ENCODE measurements at places on chromosomes 1 and 21.

- DNase-seq, result no peak
These were observed 102.0 kb downstream of the PTPN14 start for GRCh38 chr1:214449371-214449770.

GRCh38 chr1:92411511-92411910 is 75.2 kb downstream of the GFI1 start:
- DNase-seq, result no peak

DNA sequence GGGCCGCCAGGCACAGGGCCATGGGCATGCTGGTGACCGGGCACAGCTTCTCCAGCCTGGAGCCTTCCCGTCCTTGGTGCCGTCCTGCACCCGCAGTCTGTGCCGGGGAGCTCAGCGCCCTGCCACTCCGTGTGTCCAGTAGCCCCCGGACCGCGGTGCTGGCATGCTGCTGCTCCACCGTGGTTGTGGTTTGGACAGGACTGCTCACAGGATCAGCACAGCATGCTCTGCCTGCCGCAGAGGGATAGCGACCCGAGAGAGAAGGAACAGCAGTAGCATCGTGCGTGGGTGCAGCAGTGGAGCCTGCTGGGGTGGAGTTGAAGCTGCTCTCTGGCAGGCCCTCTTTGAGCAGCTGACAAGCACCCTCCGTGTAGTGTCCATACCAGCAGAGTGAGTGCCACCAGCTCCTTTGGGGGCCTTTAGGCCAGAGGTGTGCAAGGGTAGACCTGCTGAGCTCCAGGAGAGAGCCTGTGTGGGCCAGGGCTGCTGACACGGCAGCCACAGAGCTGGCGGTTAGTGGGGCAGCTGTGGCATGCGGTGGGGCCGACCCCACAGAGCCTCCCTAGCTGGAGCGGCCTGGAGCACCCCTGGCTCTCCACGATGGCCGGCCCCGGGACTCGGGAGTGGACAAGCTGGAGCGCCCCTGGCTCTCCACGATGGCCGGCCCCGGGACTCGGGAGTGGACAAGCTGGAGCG is 6.4 kb upstream of the PCBP3 start:
- DNase-seq, result no peak

DNA sequence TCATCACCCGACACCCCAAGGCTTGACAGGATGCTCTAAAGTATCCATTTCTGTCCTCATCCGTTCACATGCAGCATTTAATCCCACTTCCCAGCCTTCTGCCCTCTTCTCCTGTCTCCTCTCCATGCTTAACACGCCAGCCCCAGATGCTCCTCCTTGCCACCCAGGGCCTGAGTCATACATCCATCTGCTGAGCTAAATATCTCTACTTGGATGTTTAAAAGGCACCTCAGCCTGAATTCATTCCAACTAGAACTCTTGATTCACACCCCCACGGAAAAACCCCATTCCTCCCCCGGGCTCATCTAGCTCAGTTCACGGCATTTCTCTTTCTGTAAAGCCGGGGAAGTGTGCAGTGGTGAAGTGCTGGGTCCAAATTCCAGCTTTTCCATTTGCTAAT is 27.7 kb downstream of the TEX35 start:
- DNase-seq, result no peak

DNA sequence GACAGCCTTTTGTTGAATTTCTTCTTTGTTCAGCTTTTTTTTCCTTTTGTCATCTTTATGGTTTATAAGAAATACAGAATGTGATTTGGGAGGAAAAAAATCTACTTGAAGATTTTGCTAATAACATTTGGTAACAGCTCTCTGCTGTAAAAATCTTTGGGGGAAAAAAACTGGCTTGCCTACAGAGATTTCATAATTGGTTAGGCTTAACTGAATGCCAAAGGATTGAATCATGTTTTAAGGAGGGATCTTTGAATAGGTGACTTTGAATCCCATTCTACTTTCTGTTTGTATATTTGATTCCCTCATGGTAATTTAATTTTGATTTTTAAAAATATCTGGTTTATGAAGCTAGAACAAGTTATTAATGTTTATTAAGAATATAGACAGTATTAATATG is 3.2 kb downstream of the BTF3L4 start:
- DNase-seq, result no peak

GRCh38 chr1:31699341-31699891 is 4.4 kb downstream of the COL16A1 start:
- DNase-seq, result no peak

DNA sequence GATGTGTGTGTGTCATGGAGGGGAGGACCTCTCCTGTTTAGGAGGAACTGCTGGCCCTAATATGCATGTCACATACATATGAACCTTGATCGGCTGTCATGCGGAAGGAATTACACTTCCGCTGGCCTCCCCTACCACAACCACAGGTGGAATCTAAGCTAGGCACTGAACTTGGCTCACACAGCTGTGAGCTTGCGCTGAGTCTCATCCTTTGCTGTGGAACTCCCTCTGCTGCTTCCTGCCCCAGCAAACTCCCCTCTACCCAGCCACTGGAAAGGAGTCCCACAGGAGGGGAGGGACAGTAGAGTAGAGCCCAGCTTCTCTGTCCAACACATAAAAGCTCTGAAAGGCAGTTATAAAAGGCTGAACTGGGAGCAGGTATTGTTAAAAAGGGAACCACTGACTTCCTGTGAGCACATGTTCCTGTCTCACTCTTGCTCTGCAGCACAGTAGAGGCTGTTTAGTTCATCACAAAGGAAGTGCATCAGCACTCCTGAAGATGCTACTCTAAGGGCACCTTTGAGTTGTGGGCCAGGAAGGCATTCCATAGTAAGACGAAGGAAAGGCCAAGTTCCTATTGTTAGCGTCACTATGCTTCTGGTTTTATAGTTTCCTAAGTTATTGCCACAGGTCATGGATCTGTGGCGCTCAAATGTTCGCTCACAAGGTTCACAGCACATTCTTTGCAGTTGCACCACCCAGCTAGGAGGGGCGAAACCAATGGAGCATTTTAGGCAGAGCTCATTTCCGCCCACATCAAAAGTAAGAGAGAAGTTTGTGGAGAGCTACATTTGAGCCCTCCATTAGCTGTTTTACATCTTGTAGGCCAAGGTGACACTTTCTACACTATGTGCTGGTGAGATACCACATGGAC is 17.7 kb upstream of the PTPRC start:
- DNase-seq, result no peak

- DNase-seq, result no peak
These were observed 393.5 kb upstream of the ADGRL2 start for GRCh38 chr1:81407000-81407821.

- DNase-seq, result no peak
These were observed 672 bp downstream of the POMGNT1 start for GRCh38 chr1:46197560-46197963.

GRCh38 chr1:31111290-31111951 is 45.9 kb upstream of the PUM1 start:
- DNase-seq, result no peak

- DNase-seq, result no peak
These were observed 5.8 kb downstream of the LMNA start for GRCh38 chr1:156120318-156120717.

DNA sequence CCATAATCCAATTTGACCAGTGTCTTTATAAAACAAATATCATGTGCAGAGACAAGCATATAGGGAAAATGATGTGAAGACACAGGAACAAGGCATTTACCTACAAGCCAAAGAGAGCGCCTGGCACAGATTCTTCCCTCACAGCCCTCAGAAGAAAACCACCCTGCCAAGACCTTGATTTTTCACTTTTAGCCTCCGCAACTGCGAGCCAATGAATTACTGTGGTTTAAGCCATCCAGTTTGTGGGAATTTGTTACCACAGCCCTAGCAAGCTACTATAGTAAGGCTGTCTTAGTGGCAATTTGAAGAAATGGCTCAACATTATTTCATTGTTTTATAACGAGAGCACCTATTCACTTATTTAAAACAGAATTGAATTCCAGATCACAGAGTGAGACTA is 85.7 kb upstream of the CCDC190 start:
- no peak for DNase-seq
